ELR (cell line): ENCODE measurements at places on chromosomes 1 and 21.

DNA sequence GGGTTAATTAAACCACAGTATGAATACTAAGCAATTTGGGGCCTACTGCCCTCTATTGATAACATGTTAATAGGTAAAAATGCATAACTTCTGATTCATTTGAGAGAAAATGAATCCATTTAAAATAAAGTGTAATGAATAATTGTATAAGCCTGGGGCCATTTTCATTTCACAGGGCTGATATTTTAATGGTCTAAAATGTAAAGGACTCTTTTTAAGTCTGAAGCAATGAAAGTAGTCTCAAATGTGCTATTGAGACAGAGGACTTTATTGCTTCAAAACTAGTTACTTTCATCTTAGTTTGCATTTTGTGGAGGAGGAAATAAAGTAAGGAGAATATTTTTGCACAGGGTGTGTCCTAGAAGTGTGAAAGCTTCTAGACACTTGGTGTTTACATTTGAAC, 155.4 kb downstream of the TLR5 start:
- no peak for DNase-seq

DNA sequence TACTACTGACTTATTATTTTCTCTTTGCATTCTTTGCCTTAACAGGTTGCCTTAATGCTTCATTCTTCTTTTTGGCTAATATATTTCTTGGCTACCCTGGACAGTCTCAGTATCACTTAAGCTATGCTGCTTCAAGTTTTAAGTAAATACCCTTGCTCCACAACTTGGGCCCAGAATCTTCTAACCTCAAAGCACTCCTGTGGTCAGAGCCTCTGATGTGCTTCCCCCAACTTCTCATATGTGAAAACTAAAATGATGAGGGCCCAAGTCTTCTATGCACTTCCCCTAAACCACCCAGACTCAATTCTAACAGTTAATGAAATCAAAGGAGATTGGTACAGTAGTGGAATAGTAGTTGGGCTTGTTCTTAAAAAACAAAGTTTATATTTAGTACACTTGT, 314.1 kb downstream of the PLPP3 start:
- DNase-seq, result no peak

- DNase-seq, result peak; percentile 4
Observed at GRCh38 chr1:73452522-73452921, 745.5 kb downstream of the LRRIQ3 start.

DNA sequence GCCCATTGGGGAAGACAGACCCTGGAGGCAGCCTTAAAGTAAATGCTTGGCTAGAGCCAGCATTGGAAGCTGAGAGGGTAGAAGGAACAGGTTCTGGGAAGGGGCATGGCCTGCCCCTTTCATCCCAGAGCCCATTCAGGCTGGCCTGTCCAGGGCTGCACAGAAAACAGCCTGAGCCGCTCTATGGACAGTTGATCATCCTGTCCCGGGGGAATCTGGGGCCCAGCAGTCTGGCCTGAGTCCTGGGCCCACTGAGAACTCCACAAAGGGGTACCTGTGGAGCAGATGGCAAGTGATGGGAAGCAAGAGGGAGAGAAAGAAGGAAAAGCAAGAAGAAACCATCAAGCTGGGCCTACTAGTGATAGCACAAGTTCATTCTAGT, 13.2 kb downstream of the TMEM81 start:
- no peak for DNase-seq

DNA sequence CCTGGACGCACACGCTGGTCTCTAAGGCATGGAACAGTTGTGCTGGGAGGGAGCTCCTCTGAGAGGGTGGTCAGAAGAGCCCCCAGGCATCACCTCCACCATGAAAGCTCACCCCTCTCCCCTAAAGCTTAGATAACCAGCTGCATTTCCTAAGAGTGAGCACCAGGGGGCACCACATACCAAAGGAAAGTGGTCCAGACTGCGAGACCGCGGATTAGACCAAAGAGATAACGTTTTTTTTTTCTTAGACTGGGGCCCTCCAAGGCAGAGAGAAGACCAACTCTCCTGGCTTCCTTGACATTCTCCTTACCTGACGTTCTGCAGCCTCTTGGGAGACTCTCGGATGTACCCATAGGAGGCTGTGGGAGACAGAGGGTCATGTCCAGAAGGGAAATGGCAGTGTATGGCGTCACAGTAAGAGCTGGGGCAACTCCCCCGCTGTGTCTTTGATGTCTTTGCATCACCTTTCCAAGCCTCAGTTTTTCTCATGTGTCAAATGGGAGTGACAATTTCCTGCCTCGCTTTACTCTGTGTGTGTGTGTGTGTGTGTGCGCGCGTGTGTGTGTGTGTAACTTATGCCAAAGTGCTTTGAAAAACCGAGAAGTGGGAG, 12.3 kb upstream of the IFNLR1 start:
- peak; percentile 73 for DNase-seq

DNA sequence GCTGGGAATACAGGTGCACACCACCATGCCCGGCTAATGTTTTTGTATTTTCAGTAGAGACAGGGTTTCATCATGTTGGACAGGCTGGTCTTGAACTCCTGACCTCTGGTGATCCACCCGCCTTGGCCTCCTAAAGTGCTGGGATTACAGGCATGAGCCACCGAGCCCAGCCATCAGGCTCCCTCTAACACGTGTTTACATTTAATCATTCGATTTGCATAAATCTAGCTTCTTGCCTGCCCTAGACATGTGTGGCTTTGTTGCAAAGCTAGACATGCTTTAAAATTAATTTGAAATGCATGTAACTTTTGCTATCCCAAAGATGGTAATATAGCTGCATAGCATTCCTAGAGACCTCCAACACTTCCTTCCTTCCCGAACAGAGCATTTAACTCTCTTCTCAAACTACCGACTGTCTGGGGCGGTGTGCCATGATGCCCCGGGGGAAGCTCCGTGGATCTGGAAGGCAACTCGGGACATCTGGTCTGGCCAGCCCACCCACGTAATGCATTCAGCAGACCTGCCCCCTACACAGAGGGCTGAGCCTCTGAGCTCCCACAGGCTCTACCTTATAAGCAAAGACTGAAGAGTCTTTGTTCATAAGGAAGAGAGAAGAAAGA, 34.6 kb upstream of the NID1 start:
- DNase-seq, result no peak
